ENCODE measurements at places on chromosomes 7 and 10. TPM values are rescaled to one million over a fixed set of nuclear protein-coding genes. Genes with fewer than 3 reads are reported as not detected.

Gene PNLIPRP1
- not detected for total RNA-seq

Gene IRF5
- under 0.01 TPM for total RNA-seq

Gene CHRM2
- total RNA-seq = 28.9 TPM

Gene AFAP1L2
- 7.3 TPM for total RNA-seq

Gene TRIM73
- total RNA-seq = 0.86 TPM

Gene MYO1G
- total RNA-seq = under 0.01 TPM

Gene NRG3
- total RNA-seq = not detected

Gene UNC5B
- total RNA-seq = 37.0 TPM

Gene GIMAP5
- not detected for total RNA-seq

Measured in fibroblast of villous mesenchyme (primary cell).